Smooth muscle cell of trachea (primary cell): ENCODE measurements at places on chromosomes 6 and 20. TPM values are rescaled to one million over a fixed set of nuclear protein-coding genes. Genes with fewer than 3 reads are reported as not detected.

DZANK1 gene
- 0.83 and 1.3 TPM in 2 replicates for total RNA-seq

PPP1R11 gene
- total RNA-seq = 15.6 and 23.0 TPM in 2 replicates

PI16 gene
- 0.50 TPM in 1 of 2 replicates, not detected in the other for total RNA-seq

CLDN20 gene
- total RNA-seq = not detected in 2 replicates

RNF182 gene
- total RNA-seq = 2.3 and 3.8 TPM in 2 replicates

TMEM217 gene
- total RNA-seq = 1.5 and 1.8 TPM in 2 replicates

RIPPLY2 gene
- 0.29 and 0.66 TPM in 2 replicates for total RNA-seq

STX11 gene
- total RNA-seq = 0.50 and 0.87 TPM in 2 replicates

OR2H1 gene
- total RNA-seq = not detected in 2 replicates

SLC26A8 gene
- total RNA-seq = under 0.01 and 0.87 TPM in 2 replicates

RHAG gene
- not detected in 2 replicates for total RNA-seq

PM20D2 gene
- 3.3 and 3.8 TPM in 2 replicates for total RNA-seq

DEFB113 gene
- total RNA-seq = not detected in 2 replicates

SPATA25 gene
- total RNA-seq = 1.5 and 3.5 TPM in 2 replicates

LTB gene
- not detected in 2 replicates for total RNA-seq

PLCB4 gene
- 9.3 and 12.2 TPM in 2 replicates for total RNA-seq

TBX18 gene
- total RNA-seq = 28.1 and 55.7 TPM in 2 replicates

TSHZ2 gene
- 0.33 and 0.44 TPM in 2 replicates for total RNA-seq

OARD1 gene
- total RNA-seq = 8.8 and 16.0 TPM in 2 replicates

FARS2 gene
- total RNA-seq = 27.5 and 37.2 TPM in 2 replicates

CCDC170 gene
- 0.44 and 0.50 TPM in 2 replicates for total RNA-seq
